ENCODE measurements at places on chromosomes 16 and 17. TPM values are rescaled to one million over a fixed set of nuclear protein-coding genes. Genes with fewer than 3 reads are reported as not detected.

DNA sequence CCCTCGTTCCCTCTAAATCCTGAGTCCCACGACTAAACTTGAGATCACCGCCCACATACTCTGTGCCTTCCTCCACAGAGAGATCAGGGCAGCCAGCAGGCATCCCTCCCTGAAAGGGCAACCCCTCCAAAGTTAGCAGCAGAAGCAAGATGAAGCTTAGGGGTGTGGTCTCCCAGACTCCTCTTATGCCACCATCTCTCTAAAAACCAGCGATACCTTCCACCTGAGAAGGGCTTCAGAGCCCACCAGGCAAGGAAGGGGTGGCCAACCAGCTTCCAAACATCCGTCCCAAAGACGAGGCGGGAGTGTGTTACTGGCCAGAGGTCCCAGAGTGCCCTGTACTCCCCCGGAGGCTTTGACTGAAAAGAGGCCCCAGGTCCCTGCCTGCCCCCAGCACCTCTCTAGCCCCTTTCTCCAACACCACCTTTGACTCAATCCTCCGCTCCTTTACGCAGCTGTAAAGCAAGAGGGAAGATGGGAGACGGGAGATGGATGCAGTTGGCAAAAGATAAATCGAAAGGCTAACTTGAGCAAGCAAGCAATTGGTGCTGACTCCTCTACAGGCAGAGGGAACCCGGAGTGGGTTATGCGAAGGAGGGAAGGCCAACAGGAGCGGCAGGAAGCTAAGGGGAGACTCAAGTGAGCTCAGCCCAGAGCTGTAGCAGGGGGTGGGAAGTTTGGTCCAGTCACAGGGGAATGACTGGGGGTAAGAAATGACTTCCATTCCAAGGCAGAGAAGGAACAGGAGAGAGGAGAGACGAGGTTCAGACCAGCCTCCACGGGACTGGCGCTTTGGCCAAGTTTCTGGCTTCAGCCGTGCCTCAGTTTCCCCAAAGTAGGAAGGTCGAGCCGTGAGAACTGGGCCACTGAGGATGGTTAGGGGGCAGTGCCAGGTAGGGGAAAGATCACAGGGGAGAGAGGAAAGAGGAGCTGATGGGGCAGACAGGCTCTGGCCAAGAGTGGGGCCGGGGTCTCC lies 1.0 kb downstream of the ST3GAL2 start:
- H3K36me3 ChIP-seq = peaks cover 6% of the 10 kb centered on the region
- no peaks in the 10 kb centered on the region for H3K27me3 ChIP-seq
- peaks cover 44% of the 10 kb centered on the region for H3K4me1 ChIP-seq
- H3K27ac ChIP-seq = peak overlapping the region; percentile 81
- no peak for DNase-seq

- peaks cover 9% of the 10 kb centered on the region for H3K36me3 ChIP-seq
- peaks cover 16% of the 10 kb centered on the region for H3K4me1 ChIP-seq
- H3K27ac ChIP-seq = peak overlapping the region; percentile 96
Observed at GRCh38 chr16:4272114-4272956, 488 bp downstream of the TFAP4 start.

DNA sequence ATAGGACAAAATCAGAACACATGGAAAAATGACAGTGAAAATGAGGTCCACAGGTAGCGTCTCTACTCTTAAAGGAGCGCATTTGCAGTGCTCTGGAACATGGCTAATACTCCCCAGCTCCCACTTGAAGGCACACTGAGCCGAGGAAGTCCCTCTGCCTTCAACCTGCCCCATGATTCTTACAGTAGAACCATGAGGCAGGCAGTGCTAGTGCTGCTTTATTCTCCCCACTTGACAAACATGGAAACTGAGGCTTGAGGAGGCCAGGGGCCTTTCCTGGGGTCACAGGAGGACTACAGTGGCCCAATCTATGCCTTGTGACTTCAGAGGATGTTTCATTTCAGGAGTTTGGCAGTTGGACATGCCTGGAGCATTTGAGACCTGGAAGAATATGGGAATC lies 244.1 kb upstream of the MAF start:
- DNase-seq = no peak
- H3K27ac ChIP-seq = no peak overlapping the region
- H3K36me3 ChIP-seq = no peaks in the 10 kb centered on the region
- H3K27me3 ChIP-seq = peaks cover 9% of the 10 kb centered on the region
- H3K4me1 ChIP-seq = peaks cover 14% of the 10 kb centered on the region

DNA sequence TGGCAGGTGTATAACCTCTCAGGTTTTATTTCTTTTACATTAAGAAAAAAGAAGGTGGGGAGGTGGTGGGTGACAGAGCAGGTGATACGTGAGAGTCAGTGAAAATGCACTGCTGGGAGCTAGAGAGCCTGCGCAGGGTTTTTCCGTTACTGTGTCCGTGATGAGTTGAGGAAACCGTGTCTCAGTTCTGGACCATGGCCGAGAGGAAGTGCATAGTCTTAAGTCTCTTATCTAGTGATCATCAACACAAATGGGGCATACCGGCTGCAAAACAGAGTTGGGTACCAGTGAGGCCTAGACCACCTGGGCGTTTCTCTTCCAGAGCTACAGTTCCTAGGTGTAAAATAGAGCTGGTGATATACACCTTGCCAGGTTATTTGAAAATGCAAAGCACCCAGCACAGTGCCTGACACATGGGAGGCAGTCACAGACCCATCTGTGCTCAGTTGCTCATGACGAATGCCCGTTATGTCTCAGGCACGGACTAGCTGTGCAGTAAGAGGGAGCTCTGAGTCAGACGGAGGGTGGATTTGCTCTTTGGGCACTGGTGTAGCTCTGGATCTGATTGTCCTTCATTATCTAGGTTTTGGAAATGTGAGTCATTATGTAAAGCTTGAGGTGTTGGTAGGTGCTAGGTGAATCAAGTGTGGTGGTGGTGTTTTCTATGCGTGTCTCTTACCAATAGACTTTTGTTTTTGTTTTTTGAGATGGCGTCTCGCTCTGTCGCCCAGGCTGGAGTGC lies 60.9 kb downstream of the RPTOR start:
- H3K27me3 ChIP-seq = no peaks in the 10 kb centered on the region
- peak; percentile 48 for DNase-seq
- H3K36me3 ChIP-seq = peaks cover 23% of the 10 kb centered on the region
- H3K4me1 ChIP-seq = peaks cover 54% of the 10 kb centered on the region

DNA sequence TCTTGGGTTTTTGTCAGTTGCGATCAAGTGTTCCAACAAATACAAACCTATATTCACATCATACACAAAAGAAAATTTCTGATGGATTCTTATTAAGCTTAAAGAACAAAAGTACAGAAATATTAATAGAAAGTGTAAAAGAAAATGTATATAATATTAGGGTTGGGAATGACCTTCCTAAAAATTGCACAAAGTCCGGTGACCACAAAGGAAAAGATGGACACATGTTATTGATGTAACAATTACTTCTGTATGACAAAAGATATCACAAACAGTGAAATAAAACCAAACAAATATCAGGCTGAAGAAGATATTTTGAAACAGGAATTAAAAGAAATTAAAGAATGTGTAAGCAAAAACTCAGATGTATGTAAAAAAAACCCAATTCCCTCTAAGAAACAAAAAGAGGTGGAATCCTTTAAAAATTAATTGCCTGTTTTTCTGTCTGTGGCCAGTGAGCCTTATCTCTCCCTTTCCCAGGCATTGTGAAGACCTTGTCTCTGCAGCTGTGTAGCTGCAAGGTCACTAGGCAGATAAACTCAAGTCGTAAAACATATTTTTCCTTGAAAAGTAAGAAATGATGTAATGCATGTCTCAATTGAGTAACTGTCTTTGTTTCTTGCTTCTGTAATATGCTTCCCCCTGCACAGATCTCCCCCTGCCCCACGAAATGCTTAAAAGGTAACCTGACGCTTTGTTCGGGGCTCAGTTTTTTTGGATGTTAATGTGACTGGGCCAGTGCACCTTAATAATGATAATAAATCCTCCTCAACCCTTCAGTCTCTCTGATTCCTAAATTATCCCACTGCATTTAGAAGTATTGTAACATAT lies 2.8 kb downstream of the ST6GALNAC1 start:
- no peaks in the 10 kb centered on the region for H3K36me3 ChIP-seq
- DNase-seq = no peak
- no peak overlapping the region for H3K4me3 ChIP-seq
- no peaks in the 10 kb centered on the region for H3K27me3 ChIP-seq

- H3K4me1 ChIP-seq = peaks cover 24% of the 10 kb centered on the region
- DNase-seq = no peak
- peaks cover 2% of the 10 kb centered on the region for H3K36me3 ChIP-seq
- H3K27me3 ChIP-seq = no peaks in the 10 kb centered on the region
- no peak overlapping the region for H3K4me3 ChIP-seq
Observed at GRCh38 chr17:20228410-20228809, 219.3 kb downstream of the SPECC1 start.

GRCh38 chr17:71679832-71680231 lies 441.0 kb upstream of the SOX9 start:
- H3K36me3 ChIP-seq = no peaks in the 10 kb centered on the region
- no peak for DNase-seq
- no peaks in the 10 kb centered on the region for H3K27me3 ChIP-seq
- no peaks in the 10 kb centered on the region for H3K4me1 ChIP-seq
- H3K4me3 ChIP-seq = no peak overlapping the region

DNA sequence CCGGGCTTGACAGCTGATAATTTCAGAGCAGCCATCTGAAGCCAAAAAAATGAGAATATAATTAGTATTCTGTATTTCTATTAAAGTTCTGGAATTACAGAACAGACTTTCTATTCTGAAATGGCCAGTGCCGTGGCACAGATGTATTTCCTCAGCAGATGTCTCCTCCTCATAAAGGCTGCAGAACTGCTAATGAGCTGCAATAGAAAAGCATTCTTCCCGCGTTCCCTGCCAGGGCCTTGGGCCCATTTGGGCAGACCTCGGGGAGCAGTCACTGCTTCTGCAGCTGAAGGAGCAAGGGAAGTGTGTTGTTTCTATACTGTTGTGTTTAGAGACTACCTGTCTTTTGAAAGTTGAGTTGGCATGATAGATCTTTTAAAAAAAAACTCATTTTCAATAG lies 152.6 kb upstream of the CACNG5 start:
- no peak for DNase-seq
- peaks cover 10% of the 10 kb centered on the region for H3K4me1 ChIP-seq
- H3K36me3 ChIP-seq = peaks cover 20% of the 10 kb centered on the region
- H3K27me3 ChIP-seq = no peaks in the 10 kb centered on the region
- no peak overlapping the region for H3K27ac ChIP-seq

Gene TUBG2
- 7.8 TPM for total RNA-seq

Gene HP
- total RNA-seq = not detected

Gene KIF18B
- 37.1 TPM for total RNA-seq

Gene GPR139
- total RNA-seq = not detected

Gene PRPF8
- 428 TPM for total RNA-seq

Gene UTS2R
- total RNA-seq = not detected

Gene BCAR1
- 0.74 TPM for total RNA-seq

Gene SLFN13
- 22.1 TPM for total RNA-seq
